ENCODE measurements at places on chromosomes 6 and 20. TPM values are rescaled to one million over a fixed set of nuclear protein-coding genes. Genes with fewer than 3 reads are reported as not detected.
A peak's percentile ranks its signal among the peaks of the same experiment; 100 is the strongest.

Gene MUC21
- not detected for total RNA-seq

GRCh38 chr6:125421836-125422235, 120.1 kb upstream of the HDDC2 start:
- peaks cover 10% of the 10 kb centered on the region for H3K4me1 ChIP-seq
- DNase-seq = peak; percentile 9
- H3K27me3 ChIP-seq = peaks cover 4% of the 10 kb centered on the region
- H3K36me3 ChIP-seq = no peaks in the 10 kb centered on the region

Gene GTSF1L
- total RNA-seq = not detected

- H3K27me3 ChIP-seq = no peaks in the 10 kb centered on the region
- no peak overlapping the region for H3K27ac ChIP-seq
- no peak overlapping the region for H3K4me3 ChIP-seq
- DNase-seq = no peak
- H3K4me1 ChIP-seq = peaks cover 58% of the 10 kb centered on the region
Measured at GRCh38 chr6:128280066-128280465, 240.3 kb downstream of the PTPRK start.

Gene ARG1
- not detected for total RNA-seq

Gene PSMB8
- 0.29 TPM for total RNA-seq

Gene APOBEC2
- total RNA-seq = 1.2 TPM

Gene GINM1
- 25.9 TPM for total RNA-seq

Gene PTGIS
- total RNA-seq = 19.3 TPM

DNA sequence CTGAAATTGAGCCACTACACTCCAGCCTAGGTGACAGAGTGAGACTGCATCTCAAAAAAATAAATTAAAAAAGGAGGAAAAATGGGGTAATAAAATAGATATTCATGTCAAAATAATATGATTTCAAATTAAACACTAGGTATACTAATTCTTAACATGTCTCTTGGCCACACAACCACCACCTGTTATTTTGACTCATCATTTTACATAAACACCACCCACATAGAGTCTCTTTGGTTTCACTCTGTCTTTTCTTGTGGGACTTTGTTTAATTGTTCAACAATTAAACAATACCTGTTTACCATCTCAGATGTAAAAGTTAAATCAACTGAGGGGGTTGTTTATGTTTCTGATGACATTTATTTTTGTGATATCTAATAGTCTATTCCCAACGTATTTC, 476.8 kb upstream of the ADGRB3 start:
- H3K36me3 ChIP-seq = no peaks in the 10 kb centered on the region
- no peaks in the 10 kb centered on the region for H3K4me1 ChIP-seq
- no peak overlapping the region for H3K4me3 ChIP-seq
- H3K27me3 ChIP-seq = no peaks in the 10 kb centered on the region

DNA sequence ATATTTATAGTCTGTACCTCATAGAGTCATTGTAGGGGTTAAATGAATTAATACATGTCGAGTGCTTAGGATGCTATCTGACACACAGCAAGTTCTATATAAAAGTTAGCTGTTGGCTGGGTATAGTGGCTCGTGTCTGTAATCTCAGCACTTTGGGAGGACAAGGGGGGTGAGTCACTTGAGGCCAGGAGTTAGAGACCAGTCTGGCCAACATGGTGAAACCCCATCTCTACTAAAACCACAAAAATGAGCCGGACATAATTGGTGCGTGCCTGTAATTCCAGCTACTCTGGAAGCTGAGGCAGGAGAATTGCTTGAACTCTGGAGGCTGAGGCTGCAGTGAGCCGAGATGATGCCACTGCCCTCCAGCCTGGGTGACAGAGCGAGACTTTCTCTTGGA, 222.9 kb downstream of the UBE3D start:
- no peak overlapping the region for H3K27ac ChIP-seq
- no peaks in the 10 kb centered on the region for H3K4me1 ChIP-seq
- no peak for DNase-seq
- H3K27me3 ChIP-seq = no peaks in the 10 kb centered on the region
- no peaks in the 10 kb centered on the region for H3K36me3 ChIP-seq

GRCh38 chr6:98984121-98984520, 36.4 kb upstream of the FBXL4 start:
- peaks cover 7% of the 10 kb centered on the region for H3K4me1 ChIP-seq
- DNase-seq = no peak
- no peaks in the 10 kb centered on the region for H3K27me3 ChIP-seq
- no peaks in the 10 kb centered on the region for H3K36me3 ChIP-seq

- H3K27me3 ChIP-seq = no peaks in the 10 kb centered on the region
- H3K4me3 ChIP-seq = no peak overlapping the region
- H3K27ac ChIP-seq = no peak overlapping the region
Measured at GRCh38 chr6:158698931-158699330, 49.1 kb downstream of the SYTL3 start.

- H3K4me3 ChIP-seq = no peak overlapping the region
- H3K27me3 ChIP-seq = peaks cover 84% of the 10 kb centered on the region
- H3K4me1 ChIP-seq = peaks cover 8% of the 10 kb centered on the region
- H3K36me3 ChIP-seq = no peaks in the 10 kb centered on the region
- DNase-seq = no peak
Measured at GRCh38 chr20:25059866-25060465, 2.0 kb upstream of the ACSS1 start.

DNA sequence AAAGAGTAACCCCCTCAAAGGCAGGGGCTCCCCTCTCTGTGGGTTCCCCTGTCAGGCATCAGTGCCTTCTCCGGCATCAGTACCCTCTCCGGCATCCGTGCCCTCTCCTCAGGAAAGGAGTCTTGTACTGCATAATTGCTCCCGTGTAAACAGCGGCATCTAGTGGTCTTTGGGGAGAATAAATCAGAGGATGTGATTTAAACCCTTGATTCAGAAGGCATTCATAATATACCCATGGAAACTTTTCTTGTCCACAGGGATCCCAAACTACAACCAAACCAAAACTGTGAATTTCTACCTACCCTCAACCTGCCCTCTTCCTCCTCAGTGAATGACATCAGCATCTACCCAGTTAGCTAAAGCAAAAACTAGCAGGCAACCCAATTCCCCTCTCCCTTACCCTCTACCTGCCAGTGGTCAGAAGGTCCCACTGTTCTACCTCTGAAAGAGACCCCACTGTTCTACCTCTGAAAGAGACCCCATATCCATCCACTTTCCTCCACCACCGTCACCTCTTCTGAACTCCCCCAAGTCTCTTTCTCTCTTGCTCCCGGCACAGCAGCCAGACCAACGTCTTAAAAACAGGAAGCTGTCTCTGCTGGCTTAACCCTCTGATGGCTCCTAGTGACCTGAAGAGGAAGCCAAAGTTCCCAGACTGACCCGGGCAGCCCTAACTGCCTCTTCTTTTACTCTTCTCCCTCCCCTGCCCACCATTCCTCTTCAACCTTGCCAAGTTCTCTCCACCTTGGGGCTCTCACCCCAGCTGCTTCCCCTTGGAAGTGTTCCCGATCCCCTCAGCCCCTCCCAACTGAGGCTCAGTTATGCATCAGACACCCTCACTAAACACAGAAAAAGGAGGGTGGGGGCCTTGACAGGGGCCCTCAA, 27.2 kb downstream of the UBE2V1 start:
- H3K4me3 ChIP-seq = no peak overlapping the region
- H3K27me3 ChIP-seq = no peaks in the 10 kb centered on the region
- no peak for DNase-seq
- H3K27ac ChIP-seq = peak overlapping the region; percentile 74

Gene TMX4
- total RNA-seq = 17.8 TPM

GRCh38 chr6:14451594-14452374, 334.2 kb downstream of the CD83 start:
- no peak overlapping the region for H3K4me3 ChIP-seq
- H3K27ac ChIP-seq = no peak overlapping the region
- H3K36me3 ChIP-seq = peaks cover 3% of the 10 kb centered on the region
- peaks cover 24% of the 10 kb centered on the region for H3K4me1 ChIP-seq

DNA sequence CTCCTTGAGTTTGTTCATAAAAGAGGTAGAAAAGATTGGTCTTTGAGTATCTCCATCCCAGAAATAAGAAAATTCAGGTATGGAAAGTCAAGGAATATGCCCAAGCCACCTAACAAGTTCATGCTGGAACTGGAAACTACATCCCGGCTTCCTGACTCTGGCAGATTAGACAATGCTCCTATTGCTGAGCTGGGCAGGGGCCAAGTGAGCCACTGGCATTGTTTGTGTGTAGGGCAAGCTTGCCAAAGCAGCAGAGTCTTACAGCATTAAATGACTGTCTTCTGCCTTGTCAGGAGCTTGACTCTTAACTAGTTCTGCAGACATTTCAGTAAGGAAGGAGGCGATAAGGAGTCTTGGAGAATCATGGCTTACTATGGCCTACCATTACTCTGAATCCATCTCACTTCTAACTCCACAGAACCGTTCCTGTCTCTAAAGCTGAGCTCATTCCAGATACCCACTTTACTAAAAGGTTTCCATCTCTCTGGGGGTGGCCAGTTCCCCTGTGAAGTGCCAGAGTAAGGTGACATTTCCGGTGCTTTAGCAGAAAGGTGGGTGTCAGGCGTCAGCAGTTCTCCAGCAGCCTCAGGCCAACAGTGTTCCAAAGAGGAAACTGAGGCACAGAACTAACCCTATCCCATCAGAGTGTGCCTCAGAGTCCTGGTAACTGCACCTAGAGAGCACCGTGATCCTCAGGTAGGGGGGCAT, 30.1 kb downstream of the PRDM1 start:
- peaks cover 31% of the 10 kb centered on the region for H3K27me3 ChIP-seq
- H3K4me3 ChIP-seq = no peak overlapping the region
- H3K36me3 ChIP-seq = no peaks in the 10 kb centered on the region
- peaks cover 9% of the 10 kb centered on the region for H3K4me1 ChIP-seq
- DNase-seq = no peak
